ENCODE measurements at places on chromosomes 3 and 15. TPM values are rescaled to one million over a fixed set of nuclear protein-coding genes. Genes with fewer than 3 reads are reported as not detected.

GRCh38 chr15:60589728-60590127 is 110.8 kb upstream of the ICE2 start:
- no peak overlapping the region for H3K27ac ChIP-seq
- peaks cover 4% of the 10 kb centered on the region for H3K4me1 ChIP-seq
- DNase-seq, result no peak
- no peak overlapping the region for H3K4me3 ChIP-seq
- H3K36me3 ChIP-seq, result no peaks in the 10 kb centered on the region
- H3K27me3 ChIP-seq, result no peaks in the 10 kb centered on the region

The IL17RE gene
- 22.7 TPM for total RNA-seq

DNA sequence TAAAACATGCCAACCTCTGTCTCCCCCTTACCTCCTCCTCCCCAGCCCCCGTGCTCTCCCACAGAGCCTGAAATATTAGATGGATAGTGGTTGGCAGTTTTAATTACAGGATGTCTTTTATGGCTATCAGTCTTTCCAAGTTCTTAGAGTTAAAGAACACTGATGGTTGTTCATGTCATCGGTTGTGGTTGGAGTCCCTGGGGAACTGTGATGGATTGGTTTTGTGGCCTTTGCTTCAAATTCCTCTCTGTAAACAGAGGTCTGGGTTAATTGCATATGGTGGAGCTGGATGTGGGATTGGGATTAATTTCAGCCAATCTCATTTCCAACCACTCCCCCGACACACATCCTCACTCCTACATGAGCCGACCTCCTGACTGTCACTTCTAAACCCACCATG is 164.5 kb upstream of the PROK2 start:
- no peak overlapping the region for H3K4me3 ChIP-seq
- H3K36me3 ChIP-seq, result no peaks in the 10 kb centered on the region
- no peak overlapping the region for H3K27ac ChIP-seq
- DNase-seq, result no peak
- H3K4me1 ChIP-seq, result no peaks in the 10 kb centered on the region
- H3K27me3 ChIP-seq, result peaks cover 19% of the 10 kb centered on the region

The MYH15 gene
- 0.95 TPM for total RNA-seq

DNA sequence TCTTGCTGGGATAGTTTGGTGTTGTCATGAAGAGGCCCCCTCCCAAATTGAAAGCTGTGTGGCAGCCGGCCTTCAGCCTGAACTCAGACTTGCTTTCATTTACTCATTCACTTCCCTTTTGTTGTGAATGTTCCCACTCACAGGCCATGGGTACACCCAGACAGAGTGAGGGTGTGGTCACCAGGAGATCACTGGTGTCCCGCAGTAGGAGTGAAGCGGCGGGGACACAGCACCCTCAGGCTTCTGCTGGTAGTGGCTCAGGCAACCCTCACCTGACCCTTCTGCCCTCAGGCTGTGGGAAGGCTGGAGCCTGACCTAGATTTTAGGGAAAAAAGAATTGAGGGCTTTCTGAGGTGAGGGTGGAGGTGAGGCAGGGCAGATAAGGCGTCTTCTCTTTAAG is 244.4 kb downstream of the SOX2 start:
- H3K4me1 ChIP-seq, result no peaks in the 10 kb centered on the region
- no peaks in the 10 kb centered on the region for H3K27me3 ChIP-seq
- no peak for DNase-seq
- no peak overlapping the region for H3K4me3 ChIP-seq
- no peak overlapping the region for H3K27ac ChIP-seq

GRCh38 chr3:25713341-25713985 is 48.8 kb upstream of the TOP2B start:
- no peaks in the 10 kb centered on the region for H3K27me3 ChIP-seq
- DNase-seq, result no peak
- no peak overlapping the region for H3K4me3 ChIP-seq
- no peak overlapping the region for H3K27ac ChIP-seq

- DNase-seq, result no peak
- no peak overlapping the region for H3K27ac ChIP-seq
- H3K4me3 ChIP-seq, result no peak overlapping the region
- H3K27me3 ChIP-seq, result peaks cover 57% of the 10 kb centered on the region
Measured at GRCh38 chr15:80379693-80380092, 24.5 kb upstream of the ARNT2 start.

- H3K27me3 ChIP-seq, result no peaks in the 10 kb centered on the region
- H3K36me3 ChIP-seq, result no peaks in the 10 kb centered on the region
- H3K4me3 ChIP-seq, result no peak overlapping the region
- no peak overlapping the region for H3K27ac ChIP-seq
- no peak for DNase-seq
- no peaks in the 10 kb centered on the region for H3K4me1 ChIP-seq
Measured at GRCh38 chr3:63967675-63968611, 55.4 kb downstream of the PSMD6 start.

GRCh38 chr15:56281145-56281544 is 37.5 kb upstream of the RFX7 start:
- no peak for DNase-seq
- no peak overlapping the region for H3K4me3 ChIP-seq
- no peaks in the 10 kb centered on the region for H3K36me3 ChIP-seq
- H3K4me1 ChIP-seq, result no peaks in the 10 kb centered on the region
- H3K27ac ChIP-seq, result no peak overlapping the region
- no peaks in the 10 kb centered on the region for H3K27me3 ChIP-seq

The KCNMB3 gene
- total RNA-seq, result 7.4 TPM

GRCh38 chr3:30638685-30639412 is 32.4 kb downstream of the TGFBR2 start:
- DNase-seq, result no peak
- H3K27me3 ChIP-seq, result no peaks in the 10 kb centered on the region
- H3K36me3 ChIP-seq, result no peaks in the 10 kb centered on the region
- no peak overlapping the region for H3K4me3 ChIP-seq

GRCh38 chr15:69979783-69980182 is 117.9 kb downstream of the TLE3 start:
- peaks cover 9% of the 10 kb centered on the region for H3K4me1 ChIP-seq
- H3K27ac ChIP-seq, result no peak overlapping the region
- H3K27me3 ChIP-seq, result no peaks in the 10 kb centered on the region

DNA sequence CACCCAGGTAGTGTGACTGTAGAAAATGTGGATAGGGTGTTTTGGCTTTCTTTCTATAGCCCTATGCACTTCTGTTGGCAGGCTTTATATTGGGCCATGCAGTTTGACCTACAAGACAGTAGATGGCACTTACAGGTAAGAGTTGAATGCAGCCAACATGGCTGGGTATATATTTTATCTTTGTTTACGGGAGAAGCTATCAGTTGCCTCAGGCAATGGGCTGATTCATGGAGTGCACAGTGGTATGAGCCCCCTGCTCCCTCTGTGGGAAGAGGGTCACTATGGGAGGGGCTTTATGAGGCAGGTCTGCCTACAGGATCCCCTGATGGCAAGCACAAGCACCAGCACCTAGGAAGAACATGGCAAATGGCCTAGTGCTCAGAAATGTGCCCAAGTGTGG is 301.2 kb upstream of the CDIN1 start:
- H3K27ac ChIP-seq, result no peak overlapping the region
- no peaks in the 10 kb centered on the region for H3K36me3 ChIP-seq
- no peak overlapping the region for H3K4me3 ChIP-seq
- H3K27me3 ChIP-seq, result no peaks in the 10 kb centered on the region
- no peaks in the 10 kb centered on the region for H3K4me1 ChIP-seq

Data from PC-9 (cell line).